ENCODE measurements at places on chromosomes 3 and 15.

DNA sequence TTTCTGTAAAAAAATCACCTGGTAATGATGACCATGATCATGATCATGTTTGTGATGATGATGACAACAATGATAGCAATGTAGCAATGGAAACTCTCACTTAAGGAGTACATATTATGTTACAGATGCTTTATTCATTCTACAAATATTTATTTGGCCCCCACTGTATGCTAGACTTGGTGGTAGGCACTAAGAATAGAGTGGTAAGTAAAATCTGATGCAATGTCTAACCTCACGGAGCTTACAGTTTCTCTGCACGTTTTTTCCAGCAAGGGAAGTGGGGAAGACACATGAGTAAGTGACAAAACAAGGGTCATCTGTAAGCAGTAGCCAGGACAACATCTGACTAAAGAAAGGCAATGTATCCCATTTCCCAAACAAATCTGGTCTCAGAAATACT is 199.4 kb upstream of the MRPL3 start:
- no peak for DNase-seq

- DNase-seq = no peak
Observed at GRCh38 chr15:58746174-58746573, 3.3 kb downstream of the ADAM10 start.

DNA sequence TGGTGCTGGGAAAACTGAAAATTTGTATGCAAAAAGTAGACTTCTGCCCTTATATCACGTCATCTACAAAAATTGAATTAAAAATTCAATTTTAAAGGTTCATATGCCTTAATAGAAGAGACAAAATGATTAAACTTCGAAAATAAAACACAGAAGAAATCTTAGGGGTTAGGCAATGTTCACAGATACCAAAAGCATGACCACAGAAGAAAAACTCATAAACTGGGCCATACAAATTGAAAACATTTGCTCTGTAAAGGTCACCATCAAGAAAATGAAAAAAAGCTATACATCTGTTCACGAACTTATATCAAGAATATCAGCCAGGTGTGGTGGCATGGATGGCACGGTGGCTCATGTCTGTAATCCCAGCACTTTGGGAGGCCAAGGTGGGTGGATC is 245.1 kb downstream of the PCCB start:
- DNase-seq = no peak

GRCh38 chr3:151403246-151403645 is 18.7 kb upstream of the P2RY12 start:
- no peak for DNase-seq

- DNase-seq = no peak
Observed at GRCh38 chr15:82845686-82846085, 36.3 kb downstream of the WHAMM start.

DNA sequence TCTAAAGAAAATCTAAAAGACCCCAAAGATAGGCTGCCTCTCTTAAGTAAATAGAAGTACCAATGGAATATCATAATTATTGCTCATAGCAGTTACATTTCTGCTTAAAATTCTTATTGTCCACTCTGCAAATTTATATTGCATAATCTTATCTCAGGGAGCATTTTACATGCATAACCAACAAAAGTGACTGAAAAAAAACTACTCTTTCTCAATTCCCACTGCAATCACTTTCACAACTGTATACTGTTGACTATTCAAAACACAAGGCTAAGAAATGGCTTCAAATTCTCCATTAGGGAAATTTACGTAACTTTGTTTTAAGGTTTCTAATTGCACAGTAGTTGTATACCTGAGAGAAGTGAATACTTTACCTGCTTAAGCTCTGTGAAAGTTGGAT is 56.3 kb downstream of the HMG20A start:
- DNase-seq = no peak

DNA sequence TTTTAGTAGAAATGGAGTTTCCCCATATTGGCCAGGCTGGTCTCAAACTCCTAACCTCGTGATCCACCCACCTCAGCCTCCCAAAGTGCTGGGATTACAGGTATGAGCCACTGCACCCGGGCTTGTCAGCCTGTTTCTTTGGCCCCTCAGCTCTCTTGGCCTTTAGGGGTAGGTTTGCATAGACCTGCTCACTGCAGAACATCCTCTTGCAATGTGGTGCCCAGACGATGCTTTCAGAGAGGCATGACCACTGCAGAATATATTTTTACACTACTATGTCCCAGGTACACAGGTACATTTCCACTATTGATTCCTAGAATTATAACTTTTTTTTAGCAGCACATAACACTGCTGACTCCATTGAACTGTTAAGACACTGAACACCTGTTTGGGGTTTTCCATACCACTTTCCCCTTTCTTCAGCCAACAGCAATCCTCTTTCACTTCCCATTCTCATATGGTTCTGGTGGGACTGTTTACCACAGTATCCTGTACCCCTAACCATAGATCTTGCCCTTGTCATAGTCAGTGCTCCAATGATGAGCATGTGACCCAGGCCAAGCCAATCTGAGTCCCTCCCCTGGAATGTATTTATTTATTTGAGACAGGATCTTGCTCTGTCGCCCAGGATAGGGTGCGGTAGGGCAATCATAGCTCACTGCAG is 21.1 kb downstream of the CCDC32 start:
- no peak for DNase-seq

- DNase-seq = no peak
Observed at GRCh38 chr15:99115300-99116215, 10.7 kb downstream of the SYNM start.

GRCh38 chr15:67501177-67501835 is 19.6 kb upstream of the C15orf61 start:
- DNase-seq = no peak

- no peak for DNase-seq
Observed at GRCh38 chr15:63482874-63483323, 21.5 kb upstream of the USP3 start.

DNA sequence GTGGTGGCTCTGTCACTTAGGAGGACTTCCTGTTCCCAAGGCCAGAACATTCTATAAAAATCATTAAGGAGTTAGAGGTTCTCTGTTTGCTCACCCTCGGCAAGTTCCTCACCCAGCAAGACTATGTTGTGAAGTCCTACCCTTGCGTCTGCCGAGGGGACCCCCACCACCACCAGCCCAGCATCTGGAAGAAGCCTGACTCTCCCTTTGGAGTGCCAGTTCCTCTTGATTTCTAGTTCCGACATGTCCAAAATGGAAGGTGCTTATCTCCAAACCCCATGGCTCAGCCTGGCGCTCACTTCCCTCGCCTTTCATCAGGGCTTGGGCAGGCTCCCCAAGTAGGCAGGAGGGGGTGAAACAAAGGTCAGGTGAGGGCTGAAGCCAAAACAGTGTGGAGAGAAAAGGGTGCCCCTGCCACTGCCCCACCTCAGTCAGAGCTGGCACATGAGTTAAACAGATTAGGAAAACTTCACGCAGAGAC is 41.0 kb downstream of the BHLHE40 start:
- DNase-seq = no peak

DNA sequence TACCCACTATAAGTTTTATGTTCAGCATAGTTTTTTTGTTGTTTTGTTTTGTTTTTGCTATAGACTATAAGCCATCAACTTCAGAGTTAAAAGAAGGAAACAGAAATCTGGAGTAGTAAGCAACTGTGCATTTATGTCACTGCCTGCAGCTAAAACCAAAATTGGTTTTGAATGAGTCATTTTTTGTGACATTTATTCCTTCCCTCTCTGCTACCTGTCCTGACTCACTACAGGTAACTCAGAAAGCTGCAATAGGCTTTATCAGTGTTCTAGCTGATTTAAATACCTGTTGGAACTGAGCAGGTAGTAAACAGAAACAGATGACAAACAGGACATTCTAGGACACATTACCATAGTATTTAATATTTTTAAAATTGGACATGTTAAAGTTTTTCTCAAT is 393.3 kb upstream of the WNT5A start:
- DNase-seq = no peak

DNA sequence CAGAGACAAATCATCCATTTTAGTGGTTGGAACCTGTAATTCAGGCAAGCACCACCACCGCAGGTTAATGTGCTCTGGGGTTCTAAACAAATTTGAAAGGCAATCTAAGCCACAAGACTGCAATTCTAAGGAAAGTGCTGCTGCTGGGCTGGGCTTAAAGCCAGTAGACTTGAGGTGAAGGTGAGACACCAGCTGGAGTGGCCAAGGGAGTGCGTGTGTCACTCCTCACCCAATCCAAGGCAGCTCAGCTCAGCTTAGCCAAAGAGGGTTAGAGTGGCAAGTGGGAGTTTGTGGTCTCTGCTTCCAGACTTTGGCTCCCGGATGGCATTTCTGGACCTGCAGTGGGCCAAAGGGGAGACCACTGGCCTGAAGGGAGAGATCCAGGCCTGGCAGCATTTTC is 1655.6 kb downstream of the SI start:
- no peak for DNase-seq

- DNase-seq = no peak
Observed at GRCh38 chr3:187989575-187990153, 164.3 kb upstream of the LPP start.

DNA sequence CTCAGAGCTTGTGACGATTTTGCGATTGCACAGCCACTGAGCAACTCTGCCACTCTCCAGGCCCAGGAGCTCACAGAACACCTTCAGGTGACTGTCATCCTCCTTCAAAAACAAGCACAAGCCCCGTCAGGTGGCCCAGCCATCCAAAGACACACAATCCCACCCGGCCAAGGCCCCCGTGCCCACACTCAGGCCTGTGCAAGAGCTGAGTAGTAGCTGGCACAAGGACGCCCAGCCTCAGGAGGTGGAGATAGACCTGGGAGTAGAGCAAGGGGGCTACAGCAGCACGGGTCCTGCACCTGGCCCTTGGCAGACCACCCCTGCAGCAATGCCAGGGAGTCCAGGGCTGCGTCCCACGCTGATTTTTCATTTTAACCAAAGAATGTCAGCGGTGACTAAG is 34.6 kb downstream of the MYO5C start:
- DNase-seq = no peak

- DNase-seq = no peak
Observed at GRCh38 chr15:82829234-82829633, 19.8 kb downstream of the WHAMM start.

GRCh38 chr3:71119171-71119570 is 464.4 kb downstream of the FOXP1 start:
- no peak for DNase-seq

DNA sequence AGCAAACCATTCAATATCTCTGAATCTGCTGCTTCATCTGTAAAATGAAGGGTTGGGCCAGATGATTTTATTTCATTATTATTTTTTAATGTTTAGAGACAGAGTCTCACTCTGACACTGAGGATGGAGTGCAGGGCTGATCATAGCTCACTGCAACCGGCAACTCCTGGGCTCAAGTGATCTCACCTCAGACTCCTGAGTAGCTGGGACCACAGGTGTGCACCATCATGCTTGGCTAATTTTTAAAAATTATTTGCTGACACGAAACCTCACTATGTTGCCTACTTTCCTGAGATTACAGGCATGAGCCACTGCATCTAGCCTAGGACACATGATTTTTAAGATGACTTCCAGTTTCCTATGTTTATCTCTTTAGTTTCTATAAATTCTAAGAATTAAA is 105.8 kb downstream of the P3H2 start:
- DNase-seq = no peak

DNA sequence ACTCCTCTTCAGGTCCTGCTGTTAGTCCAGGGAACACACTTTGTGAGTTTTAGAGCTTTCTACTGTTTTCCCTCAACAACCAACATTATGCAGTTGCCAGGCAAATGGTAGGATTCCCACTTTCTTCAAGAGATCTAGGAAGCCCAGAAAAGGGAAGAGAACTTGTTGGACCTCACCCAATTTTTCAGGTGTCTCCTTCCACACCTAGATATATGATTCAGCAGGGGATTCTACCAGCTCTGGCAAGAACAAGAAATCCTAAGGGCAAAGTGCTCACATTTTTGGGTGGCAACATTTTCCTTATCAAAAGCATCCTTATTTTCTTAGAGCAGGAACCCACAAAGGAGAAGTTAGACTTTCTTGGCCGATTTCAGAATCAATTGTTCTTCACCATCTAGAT is 57.4 kb downstream of the PRICKLE2 start:
- no peak for DNase-seq

- no peak for DNase-seq
Observed at GRCh38 chr3:194713299-194714136, 27.8 kb downstream of the FAM43A start.

GRCh38 chr3:116367761-116368395 is 77.4 kb downstream of the LSAMP start:
- DNase-seq = no peak

DNA sequence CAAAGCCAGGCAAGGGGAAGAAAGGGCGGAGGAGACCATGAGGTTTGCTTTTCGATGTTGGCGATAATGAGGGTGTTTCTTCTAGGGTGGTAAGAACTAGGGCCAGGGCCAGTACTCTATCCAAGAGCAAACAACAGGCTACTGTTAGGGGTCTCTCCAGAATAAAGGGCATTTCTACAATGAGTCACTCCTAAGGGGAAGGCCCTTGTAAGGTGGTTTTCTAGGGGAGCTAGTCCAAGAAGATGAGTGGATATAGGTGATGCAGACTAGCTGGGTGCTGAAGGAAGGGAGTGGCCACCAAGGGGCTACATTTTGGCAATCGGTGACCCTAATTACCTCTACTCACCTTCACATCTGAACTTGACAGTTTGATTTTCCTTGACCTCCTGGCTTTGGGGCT is 148.5 kb upstream of the HACD2 start:
- no peak for DNase-seq

- no peak for DNase-seq
Observed at GRCh38 chr3:181316482-181316881, 326.9 kb upstream of the DNAJC19 start.

GRCh38 chr3:85075663-85076062 is 116.9 kb downstream of the CADM2 start:
- DNase-seq = no peak

GRCh38 chr3:187902041-187902471 is 156.8 kb upstream of the BCL6 start:
- DNase-seq = no peak

GRCh38 chr3:60933824-60934223 is 317.4 kb downstream of the FHIT start:
- DNase-seq = no peak

GRCh38 chr3:141646760-141647561 is 91.1 kb upstream of the RNF7 start:
- DNase-seq = no peak

DNA sequence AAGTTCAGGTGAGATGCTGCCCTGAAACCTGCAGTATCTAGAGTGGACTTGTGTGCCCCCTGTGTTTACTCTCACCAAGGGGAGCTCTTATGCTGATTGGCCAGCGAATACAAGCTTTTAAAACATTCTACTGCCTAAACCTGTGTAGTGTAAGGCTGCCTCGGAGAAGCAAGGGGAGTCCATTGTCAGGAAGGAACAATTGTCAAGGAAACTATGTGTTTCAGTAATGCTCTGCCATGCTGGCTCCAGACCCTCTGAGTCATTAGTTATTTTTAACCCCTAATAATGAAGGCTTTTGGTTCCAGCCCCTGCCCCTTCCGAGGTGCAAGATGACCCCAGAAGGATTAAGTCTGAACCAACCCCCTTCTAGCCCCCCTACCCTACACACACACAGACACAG is 66.1 kb upstream of the CHMP2B start:
- DNase-seq = no peak

- DNase-seq = no peak
Observed at GRCh38 chr3:110984456-110985250, 87.0 kb upstream of the NECTIN3 start.

GRCh38 chr3:23701716-23702597 is 103.8 kb upstream of the UBE2E1 start:
- no peak for DNase-seq

- DNase-seq = no peak
Observed at GRCh38 chr3:46986055-46986730, 6.7 kb downstream of the NBEAL2 start.
